Fibroblast of lung (primary cell): ENCODE measurements at places on chromosomes 7 and 10. TPM values are rescaled to one million over a fixed set of nuclear protein-coding genes. Genes with fewer than 3 reads are reported as not detected.
A peak's percentile ranks its signal among the peaks of the same experiment; 100 is the strongest.

GRCh38 chr10:70816220-70816894 is 609 bp downstream of the SGPL1 start:
- DNase-seq, result peak; percentile 93

DNA sequence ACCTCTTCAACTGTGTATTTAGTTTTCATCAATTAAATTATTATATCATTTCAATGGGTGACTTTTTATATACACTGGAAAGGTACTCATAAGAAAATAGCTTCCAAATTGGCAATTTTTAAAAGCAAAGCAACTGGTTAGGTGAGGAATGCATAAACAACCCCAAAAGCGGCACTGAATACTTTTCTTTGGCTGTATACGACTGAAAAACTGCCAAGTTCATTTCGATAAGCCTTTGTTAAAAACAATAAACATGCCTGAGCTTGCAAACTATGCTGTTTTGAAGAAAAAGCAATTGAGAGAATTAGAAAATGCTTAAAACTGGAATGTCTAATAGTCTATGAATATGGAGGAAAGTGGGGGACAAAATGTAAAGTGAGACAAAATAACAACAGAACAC is 2.9 kb downstream of the SLC16A12 start:
- no peak for DNase-seq

DNA sequence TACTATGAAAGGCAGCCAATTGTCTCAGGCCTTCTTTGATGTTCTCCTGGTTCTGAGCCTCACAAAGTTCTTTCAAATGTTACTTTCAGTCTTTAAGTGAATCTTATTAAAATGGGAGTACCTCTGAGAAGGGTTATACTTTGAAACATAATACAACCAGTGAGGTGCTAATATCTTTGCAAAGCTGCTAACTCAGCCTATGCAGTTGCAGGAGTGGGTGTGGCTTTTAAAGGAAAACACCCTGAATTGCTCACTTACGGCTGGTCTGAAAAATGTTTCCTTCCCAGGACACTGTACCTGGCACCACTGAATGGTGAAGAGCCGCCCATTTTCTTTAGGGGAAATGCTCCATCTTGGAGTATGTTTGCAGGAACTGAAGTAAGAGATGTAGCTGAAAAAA is 130.9 kb downstream of the CHN2 start:
- no peak for DNase-seq

DNA sequence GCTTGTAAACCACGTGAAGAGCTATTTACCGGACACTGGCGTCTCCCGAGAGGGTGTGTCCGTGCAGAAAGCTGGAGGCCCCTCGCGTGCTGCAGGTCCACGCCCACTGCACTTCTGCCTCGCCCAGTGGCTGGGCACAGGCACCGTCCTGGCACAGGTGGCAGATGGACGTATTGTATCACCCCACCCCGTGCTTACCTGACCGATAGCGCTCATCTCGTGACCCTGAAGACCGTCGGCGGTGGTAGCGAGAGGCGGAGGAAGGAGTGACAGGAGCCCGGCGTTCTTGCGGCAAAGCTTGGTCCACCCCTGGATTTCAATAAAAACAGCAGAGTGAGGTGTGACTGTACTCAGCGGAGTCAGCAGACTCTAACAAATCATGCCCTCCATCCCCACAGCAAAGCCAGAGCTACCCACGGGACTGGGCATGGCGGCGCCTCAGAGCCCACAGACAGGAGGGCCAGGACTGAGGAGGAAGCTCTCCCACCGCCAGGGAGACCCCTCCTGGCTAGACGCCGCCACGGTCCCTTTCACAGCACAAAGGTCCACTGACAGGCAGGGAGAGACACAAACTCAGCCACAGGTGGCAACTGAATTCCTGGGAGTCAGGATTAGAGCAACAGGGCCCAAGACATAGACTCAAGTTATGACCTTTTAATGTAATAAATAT is 217.1 kb downstream of the DIP2C start:
- DNase-seq, result no peak

DNA sequence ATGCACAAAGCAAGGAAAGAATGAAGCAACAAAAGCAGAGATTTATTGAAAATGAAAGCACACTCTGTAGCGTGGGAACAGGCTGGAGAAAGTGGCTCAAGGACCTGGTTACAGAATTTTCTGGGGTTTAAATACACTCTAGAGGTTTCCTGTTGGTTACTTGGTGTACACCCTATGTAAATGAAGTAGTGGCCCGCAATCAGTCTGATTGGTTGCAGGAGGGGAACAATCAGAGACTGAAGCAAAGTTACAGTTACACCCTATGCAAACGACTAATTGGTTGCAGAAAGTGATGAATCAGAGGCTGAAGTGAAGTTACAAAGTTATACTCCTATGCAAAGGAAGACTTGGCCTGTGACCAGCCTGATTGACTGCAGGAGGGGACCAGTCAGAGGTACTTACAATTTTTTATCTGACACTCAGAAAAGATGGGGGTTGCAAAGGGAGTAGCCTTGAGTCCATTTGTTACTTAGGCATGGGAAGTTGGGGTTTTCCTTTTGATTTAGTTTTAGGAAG is 3.6 kb upstream of the MTPN start:
- no peak for DNase-seq

- peak; percentile 68 for DNase-seq
Measured at GRCh38 chr10:20765066-20765465, 132.0 kb downstream of the NEBL start.

GRCh38 chr7:75928568-75928914 is 13.6 kb downstream of the POR start:
- no peak for DNase-seq

IGF2BP3 gene
- 11.2 and 21.6 TPM in 2 replicates for polyA plus RNA-seq

DNA sequence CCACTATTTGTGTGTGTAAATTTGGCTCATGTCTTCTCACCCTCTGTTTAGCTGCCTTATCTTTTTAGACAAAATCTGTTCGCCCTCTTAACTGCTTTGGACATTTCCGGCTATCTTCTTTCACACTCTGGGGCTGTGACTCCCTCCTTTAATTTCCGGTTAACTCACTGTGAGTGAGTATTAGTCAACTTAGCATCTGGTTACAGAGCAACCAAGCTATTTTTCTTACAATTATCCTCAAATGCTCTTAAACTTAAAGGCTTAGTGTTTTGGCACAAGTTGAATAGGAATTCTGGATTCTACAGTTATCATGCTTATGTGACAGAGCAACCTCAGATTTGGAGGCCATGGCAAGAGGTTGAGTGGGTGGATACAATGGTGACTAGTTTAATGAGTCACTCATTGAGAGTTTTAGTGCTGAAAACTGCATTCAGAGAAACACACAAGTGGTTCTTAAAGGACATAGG is 177.6 kb upstream of the SEMA3A start:
- DNase-seq, result peak; percentile 99

GRCh38 chr7:42046483-42046882 is 190.5 kb downstream of the GLI3 start:
- DNase-seq, result peak; percentile 77

DNA sequence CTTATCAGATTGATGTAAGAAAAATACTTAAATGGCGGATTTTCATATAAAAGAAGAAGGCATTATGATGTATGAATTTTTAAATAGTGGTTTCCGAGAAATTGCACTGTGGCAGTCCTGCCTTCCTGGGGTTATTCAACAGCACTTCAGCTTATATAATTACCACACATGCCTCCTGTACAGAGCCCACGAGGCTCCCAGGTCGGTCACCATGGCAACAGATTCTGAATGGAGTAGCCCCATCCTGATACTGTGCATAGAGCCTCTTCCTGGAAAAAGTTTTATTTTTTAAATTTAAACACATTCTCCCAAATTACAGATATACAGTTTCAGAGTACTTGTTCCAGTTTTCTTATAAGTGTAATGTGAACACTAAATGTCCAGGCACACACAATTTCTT is 15.9 kb upstream of the ASB4 start:
- no peak for DNase-seq

DNA sequence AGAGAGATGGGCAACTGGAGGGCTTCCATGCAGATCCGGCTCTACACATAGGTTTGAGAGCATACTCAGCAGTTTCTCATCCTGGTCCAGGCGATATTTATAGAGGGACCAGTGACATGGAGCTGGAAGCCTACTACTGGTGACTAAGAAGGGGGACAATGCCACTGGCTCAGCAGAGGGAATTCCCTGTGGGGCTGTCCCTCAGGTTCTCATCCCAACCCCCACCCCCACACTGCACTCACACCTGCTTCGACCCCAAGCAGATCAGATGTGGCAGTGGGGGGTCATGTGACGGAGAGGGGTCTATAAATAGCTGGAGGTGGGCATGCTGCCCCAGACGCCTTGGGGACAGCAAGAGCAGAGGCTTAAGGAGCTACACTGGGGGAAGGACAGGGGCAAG is at the start of gene CLCN1:
Gene CLCN1, plus strand, starts transcription at position 336 of the 400 bp plus-strand sequence. CDS start 102 bp downstream, outside the sequence.
- no peak for DNase-seq

GRCh38 chr7:17677408-17677807 is 262.9 kb downstream of the SNX13 start:
- peak; percentile 75 for DNase-seq

ITPRID1 gene
- not detected in 2 replicates for polyA plus RNA-seq

POMZP3 gene
- 10.4 and 13.6 TPM in 2 replicates for polyA plus RNA-seq
